ENCODE measurements at places on chromosomes 3 and 15.

GRCh38 chr3:152149832-152150231 is 118.9 kb upstream of the MBNL1 start:
- no peak for DNase-seq

GRCh38 chr3:49417516-49418120 is 4.7 kb downstream of the AMT start:
- DNase-seq = no peak

- DNase-seq = no peak
Observed at GRCh38 chr3:126380011-126380768, 14.5 kb upstream of the CFAP100 start.

GRCh38 chr3:52606373-52607085 is 70.1 kb downstream of the UQCC5 start:
- no peak for DNase-seq

DNA sequence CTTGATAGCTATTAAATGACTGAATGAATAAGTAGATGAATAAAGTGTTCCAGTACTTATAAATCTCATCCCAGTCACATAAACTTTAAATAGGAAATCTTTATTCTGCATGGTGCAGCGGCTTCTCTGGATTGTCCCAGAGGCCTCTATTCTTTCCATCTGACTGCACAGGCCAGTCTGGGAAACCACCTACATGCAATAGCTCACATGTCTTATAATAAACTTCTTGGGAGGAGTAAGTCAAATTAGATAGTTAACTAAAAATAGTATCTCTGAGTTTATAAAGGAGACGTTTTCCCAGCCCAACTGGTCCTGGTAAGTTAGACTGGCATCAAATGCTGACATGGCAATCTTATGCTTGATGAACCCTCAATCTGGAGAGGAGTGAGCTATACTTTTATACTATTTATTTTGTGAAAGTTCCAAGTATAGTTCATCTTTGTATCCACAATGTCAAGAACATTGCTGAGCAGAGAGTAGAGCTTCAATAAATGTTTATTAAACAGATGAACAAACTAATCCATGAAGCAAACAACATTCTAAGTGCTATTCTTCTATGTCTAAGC is 417.6 kb downstream of the TIGIT start:
- no peak for DNase-seq

DNA sequence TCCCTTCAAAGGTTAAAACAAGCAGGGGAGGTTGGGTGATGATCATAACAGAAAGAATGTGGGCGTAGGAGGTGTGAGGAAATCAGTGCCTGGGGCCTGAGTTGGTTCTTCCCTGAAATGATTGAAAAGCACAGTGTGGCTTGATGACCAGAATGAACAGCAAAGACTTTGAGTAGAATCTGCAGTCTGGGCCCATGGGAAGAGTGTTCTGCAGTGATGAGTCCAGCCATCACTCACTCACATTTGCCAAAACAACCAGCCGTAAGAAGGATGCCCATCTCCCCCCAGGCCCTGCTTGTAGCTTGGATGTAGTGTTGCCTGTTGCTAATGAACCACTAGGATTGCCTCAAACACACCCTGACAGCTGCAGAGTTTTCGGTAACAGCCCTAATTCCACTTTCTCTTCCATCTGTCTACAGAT is 67.9 kb downstream of the VGLL3 start:
- no peak for DNase-seq

All from stimulated activated CD4-positive, alpha-beta T cell treated with anti-CD3 and anti-CD28 coated beads, Interleukin-4, amount 100 ng/mL, for 1 hour (primary cell).